NCI-H2107 (cell line): ENCODE measurements at places on chromosomes 5 and 9.

DNA sequence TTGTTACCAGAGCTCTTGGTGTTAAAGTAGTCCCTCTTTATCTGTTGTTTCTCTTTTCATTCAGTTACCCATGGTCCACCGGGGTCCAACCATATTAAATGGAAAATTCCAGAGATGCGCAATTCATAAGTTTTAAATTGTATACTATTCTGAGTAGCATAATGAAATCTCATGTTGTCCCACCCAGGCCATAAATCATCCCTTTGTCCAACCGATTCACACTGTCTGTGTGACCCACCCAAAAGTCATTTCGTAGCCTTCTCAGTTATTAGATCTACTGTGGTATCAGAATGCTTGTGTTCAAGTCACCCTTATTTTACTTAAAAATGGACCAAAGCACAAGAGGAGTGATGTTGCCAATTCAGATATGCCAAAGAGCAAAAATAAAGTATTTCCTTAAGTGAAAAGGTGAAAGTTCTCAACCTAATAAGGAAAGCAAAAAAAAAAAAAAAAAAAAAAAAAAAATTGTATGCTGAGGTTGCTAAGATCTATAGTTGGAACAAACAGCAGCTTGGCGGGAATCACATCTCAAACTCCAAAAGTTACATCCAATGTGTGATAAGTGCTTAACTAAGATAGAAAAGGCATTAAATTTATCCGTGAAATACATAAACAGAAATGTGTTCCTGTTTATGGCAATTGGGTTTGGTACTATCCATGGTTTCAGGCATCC lies 106.8 kb upstream of the GPBP1 start:
- no peak for DNase-seq

DNA sequence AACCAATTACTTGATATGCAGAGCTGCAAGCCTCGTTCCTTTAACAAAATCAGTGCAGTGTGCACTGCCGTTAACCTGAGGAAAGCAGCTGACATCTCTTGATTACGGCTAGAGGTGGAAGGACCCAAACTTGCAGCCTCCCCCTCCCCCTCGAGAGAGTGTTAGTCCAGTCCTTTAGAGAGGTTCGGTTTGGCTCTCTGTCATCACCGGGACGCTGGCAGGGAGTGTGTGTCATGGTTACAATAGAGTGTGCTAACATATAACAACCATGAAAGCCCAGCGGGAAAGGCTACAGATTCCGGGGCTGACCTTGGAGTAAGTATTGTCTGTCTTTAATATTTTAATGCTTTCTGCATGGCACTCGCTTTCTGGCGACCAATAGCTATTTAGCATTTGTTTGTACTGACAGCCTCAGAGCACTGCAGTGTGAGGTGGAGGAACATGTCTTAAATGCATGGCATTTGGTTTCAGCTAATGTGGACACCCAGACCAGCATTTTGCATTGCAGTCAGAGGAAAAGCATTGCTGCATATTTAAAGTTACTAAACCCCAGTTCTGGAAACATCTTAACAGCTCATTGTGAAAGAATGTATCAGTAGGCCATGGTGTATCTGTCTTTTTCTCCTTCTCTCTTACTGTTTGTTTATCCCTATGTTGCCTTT lies 237.5 kb downstream of the CD180 start:
- DNase-seq: no peak

DNA sequence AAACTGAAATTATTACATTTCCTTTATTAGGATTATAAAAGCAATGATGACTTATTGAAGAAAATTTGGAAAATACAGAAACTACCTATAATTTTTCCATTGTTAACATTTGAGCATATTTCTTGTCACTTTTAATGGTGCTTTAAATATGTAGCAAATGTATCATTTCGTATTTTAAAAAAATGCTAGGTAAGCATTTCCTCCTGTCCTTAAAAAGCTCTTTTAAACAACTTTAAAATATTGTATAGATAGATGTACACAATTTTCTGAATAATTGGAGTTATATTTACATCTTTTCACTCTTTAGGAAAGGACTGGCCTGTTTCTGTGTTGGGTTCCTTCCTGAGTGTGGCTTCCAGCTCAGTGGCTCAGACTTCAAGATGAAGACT lies 15.6 kb downstream of the TENT4A start:
- no peak for DNase-seq

- DNase-seq: no peak
Observed at GRCh38 chr5:107365320-107366109, 305.2 kb downstream of the EFNA5 start.

- no peak for DNase-seq
Observed at GRCh38 chr5:1212881-1213280, 11.5 kb downstream of the SLC6A19 start.

DNA sequence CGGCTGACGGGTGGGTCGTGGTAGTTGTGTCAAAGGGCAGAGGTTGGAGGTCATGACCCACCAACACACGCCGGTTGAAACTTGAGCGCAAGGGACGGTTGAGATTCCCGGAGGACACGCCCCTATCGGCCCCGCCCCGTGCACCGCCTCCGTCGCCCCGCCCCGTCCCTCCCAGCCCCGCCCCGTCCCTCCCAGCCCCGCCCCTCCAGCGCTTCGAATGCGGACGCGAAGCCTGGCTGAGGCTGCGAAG lies 226 bp upstream of the RANBP17 start:
- DNase-seq: no peak

DNA sequence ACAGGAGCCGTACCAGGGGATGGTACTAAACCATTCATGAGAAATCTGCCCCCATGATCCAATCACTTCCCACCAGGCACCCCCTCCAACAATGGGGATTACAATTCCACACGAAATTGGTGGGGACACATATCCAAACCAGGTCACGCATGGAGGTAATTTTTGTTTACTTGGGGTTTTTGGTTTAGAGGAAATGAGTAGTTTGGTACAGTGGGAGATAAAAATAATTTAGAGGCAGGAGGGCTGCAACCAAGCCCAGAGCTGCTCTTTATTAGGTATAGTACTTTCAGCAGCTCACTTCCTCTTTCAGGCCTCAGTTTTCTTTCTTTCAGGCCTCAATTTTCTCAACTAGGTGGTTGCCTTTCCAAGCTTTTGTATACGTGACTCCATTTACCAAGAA lies 23.2 kb downstream of the PRUNE2 start:
- no peak for DNase-seq

- DNase-seq: no peak
Observed at GRCh38 chr9:34629491-34629808, 584 bp upstream of the ARID3C start.

GRCh38 chr5:167050568-167051401 lies 1240.7 kb upstream of the WWC1 start:
- no peak for DNase-seq

DNA sequence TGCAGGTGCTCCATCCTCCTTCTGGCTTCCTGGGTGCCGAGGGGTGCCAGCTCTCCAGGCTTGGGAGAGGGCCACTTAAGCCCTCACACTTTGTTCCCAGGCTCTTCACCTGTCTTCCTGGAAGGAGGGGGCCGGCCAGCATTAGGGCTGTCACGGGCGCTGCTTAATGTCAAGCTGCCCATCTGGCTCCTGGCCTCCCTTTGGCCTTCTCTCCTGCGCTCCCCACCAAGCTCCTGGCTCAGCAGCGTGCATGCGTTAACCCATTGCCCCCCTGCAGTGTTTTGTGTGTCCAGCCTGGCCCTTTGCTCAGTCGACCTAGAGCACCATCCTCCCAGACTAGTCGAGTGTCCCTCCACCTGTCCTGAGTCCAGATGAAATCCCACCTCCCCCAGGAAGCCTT lies 21.3 kb downstream of the NTNG2 start:
- no peak for DNase-seq

GRCh38 chr5:105903069-105903468 lies 1767.7 kb downstream of the EFNA5 start:
- DNase-seq: no peak

GRCh38 chr9:99180662-99181061 lies 41.1 kb downstream of the ALG2 start:
- no peak for DNase-seq

DNA sequence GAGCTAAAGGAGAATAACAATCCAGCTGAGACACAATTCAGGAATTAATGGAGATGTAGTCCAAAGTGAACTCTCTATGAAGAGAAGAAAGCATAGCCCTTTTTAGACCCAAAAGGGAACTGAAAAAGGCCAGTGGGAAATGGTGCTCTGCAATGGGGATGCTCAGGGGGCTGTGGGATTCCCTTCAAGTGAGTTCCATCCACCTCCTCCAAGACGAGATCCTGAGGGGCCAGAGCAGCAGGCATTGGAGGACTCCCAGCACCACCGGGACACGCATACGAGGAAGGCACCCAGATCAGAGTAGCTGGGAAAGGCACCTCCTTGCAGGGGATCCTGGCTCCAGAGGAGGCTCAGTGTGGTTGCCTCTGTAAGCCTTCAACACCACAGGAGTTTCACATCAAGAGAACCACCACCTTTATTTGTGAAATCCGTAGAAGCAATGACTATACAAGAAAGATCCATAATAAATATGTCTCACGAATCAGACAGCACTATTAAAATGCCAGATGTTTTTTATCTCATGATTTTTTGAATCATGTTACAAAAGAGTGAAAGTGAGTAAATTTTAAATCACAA lies 288.2 kb downstream of the MED10 start:
- no peak for DNase-seq

DNA sequence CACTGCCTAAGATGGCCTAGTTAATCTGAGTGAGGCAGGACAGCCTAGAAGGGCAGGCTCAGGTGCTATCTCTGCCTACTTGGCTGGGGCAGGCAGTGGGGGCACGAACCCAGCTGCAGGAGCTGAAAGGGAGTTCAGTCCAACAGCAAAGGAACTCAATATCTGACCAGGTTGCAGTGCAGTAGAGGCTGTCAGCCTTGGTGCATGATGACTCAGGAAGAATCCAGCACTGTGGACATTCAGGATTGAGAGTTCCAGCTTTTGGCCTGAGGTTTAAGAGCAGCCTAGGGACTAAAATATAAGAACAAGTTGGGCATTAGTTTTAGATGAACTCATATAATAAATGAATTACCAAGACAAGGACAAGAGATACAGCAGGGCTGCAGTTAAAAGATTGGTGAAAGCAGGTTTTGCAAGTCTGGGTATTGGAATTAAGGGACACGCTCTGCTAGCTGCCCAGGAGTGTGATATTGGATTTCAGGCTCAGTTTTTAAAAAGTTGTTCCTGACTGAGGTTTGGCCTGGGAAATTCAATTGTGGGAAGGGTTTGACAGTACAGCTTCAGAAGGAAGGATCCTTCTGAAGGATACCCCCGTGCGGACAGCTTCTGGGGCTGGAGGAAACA lies 64.7 kb upstream of the ATG10 start:
- DNase-seq: no peak

DNA sequence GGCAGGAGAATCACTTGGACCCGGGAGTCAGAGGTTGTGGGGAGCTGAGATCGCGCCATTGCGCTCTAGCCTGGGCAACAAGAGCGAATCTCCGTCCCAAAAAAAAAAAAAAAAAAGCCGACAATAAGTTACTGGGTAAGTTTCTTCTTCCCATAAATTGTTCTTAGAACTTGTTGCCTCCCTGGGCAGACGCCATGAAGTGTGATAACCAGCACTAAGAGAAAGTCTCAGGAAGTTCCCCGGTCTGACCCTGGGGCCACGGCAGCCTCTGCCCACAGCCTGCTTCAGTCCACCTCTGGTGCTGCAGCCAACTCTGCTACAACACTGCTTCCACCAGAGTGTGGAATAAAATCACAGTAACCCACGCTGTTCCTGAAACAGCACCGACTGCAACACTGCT lies 19.1 kb downstream of the LPCAT1 start:
- no peak for DNase-seq

DNA sequence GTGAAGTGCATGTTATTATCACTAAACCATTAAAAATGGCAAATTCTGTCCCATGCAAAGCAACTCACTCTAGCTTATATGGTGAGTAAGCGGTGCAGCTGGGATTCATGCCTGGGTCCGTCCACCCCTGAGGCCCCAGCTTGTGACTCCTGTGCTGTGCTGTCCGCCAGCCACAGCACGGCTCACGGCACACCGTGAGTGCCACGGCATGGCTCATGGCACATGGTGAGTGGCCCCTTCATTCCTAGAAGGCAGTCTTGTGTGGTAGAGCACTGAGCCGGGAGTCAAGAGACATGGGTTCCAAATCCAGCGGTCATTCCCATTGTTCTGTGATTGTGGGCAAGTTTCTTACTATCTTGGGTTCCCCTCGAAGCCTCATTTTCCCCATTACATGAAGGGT lies 18.8 kb downstream of the RGS3 start:
- DNase-seq: no peak

DNA sequence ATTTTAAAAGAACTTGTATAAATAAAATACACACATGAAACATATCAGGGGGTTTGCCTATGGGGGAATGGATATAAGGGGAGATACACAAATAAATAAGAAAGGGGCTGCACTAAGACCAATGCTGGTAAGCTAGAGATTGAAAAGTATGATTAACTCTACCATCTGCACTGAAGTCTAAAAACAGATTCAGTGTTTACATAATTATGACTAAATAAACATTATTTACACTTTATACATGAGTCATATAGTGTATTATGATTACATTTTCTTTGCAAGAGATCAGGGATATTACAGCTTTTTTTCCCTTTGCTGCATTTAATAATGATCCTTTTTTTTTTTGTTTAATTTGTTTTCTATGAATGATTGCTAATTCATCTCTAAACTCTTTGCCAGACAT lies 367.9 kb downstream of the TMEM38B start:
- no peak for DNase-seq

- DNase-seq: no peak
Observed at GRCh38 chr5:1930880-1931603, 48.3 kb upstream of the IRX4 start.

- no peak for DNase-seq
Observed at GRCh38 chr5:133706506-133707430, 94.4 kb upstream of the FSTL4 start.

DNA sequence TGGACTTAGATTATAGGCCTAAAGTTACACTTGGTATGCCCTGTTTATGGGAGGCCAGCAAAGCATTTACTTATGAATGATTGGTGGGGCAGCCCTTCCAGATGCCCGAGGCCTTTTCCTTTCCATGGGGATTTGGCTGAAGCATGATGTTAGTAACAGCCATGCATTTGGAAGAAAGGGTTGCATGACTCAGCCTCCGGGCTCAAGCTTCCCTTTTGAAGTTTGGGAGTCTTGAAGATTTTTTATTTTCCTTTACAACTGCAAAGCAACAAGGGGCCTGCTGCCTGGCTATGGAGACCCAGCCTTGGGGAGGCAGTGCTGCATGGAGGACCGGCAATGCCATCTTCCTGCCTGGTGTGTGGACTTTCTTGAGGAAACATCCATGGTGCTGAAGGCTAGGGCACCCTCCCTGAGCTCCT lies 244.7 kb downstream of the ICE1 start:
- no peak for DNase-seq
